ENCODE measurements at places on chromosomes 1 and 21.

GRCh38 chr1:8519167-8519566 lies 201.3 kb downstream of the SLC45A1 start:
- DNase-seq, result no peak

DNA sequence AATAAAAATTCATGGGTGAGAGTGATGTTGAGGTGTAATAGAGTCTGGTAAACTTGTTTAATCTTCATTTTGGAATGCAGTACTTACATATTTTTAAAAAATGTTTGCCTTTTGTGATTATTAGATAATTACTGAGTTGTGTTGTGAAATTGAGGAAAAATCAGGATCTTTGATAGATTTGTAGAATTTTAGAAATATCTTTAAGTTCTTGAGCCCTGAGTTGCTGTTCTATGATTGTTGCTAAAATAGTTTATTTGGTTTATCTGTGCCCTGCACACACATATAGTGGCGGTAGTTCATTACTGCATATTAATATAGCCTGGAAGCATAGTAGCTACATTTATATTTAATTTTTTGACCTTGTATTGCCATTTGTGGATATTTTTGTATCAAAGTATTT lies 1.6 kb downstream of the B3GALT2 start:
- DNase-seq, result no peak

- DNase-seq, result no peak
These were observed 88.4 kb upstream of the COL6A1 start for GRCh38 chr21:45892916-45893739.

DNA sequence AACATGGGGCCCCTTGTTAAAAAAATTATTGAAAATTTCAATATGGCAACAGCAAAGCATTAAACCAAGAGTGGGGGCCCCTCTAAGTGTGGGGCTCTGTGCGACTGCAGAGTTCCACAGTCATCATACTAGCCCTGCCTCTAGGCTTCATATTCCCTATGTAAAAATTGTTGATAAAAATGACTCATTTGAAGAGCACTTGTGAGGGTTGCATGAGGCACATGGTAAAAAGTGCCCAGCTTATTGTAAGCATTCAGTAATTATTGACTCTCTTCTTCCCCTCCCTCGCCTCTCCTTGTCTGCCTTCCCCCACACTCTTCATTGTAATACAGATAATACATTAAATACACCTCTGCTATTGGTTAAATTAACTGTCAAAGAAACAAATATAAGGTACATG lies 86.7 kb upstream of the PTBP2 start:
- DNase-seq, result no peak

- no peak for DNase-seq
These were observed 4.1 kb upstream of the GNPAT start for GRCh38 chr1:231236938-231237337.

- DNase-seq, result no peak
These were observed 14.5 kb downstream of the BRINP2 start for GRCh38 chr1:177185209-177185608.

GRCh38 chr1:165476776-165477175 lies 31.9 kb upstream of the RXRG start:
- DNase-seq, result no peak

GRCh38 chr1:188642704-188643103 lies 1814.0 kb downstream of the PLA2G4A start:
- no peak for DNase-seq

DNA sequence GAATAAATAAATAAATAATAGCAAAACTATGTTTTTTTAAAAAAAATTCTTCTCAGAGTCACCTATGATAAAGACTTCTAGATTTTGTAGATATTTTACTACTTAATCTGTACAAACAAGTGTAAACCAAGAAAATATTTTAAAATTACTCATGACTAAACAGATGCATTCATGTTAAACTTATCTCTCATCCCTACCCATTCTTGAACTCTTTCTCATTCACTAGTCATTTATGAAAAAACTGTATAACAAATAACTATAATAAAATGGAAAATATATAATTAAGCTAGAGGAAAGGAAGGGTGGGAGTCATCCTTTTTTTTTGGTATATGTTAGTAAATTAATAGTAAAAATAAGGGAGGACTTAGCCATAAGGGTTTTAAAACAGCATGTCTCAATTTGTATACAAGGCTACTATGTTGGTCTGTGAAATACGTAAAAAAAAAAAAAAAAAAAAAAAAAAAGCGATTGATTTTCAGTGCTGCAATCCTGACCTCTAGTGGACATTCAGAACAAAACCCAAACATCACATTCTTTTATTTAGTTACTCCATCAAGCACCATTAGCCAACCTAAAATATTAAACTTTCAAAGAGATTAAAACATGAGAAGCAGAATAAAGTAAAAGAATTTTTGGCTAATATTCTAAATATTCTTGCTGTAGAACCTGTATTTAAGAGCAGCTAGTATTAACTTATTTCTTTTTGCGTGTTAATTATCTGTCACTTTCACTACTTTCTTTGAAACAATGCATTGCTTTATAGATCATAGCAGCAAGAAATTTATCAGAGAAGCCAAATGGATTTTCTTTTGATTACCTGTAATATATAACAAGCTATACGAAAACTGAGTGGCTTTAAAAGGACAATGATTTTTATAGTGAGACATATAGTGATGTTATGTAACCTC lies 255.8 kb upstream of the CACYBP start:
- DNase-seq, result peak; percentile 70

DNA sequence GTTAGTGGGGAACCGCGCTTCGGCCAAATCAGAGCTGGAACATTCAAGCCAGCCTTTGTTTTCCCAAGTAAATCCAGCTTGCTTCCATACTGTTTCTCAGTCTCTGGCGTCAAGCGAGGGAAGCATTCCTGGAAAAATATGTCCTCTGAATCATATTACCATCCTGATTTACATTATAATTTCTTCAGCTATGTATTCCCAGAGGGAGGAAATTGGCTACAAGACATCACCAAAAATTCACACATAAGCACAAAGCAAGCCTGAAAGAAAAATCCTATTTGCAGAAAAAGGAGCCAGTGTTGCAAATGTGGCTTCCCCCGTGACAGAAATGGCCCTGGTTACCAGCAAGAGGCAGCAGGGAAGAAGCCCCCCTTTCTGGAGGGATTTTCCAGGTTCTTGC lies 233.3 kb downstream of the KCNJ6 start:
- no peak for DNase-seq

- DNase-seq, result no peak
These were observed 5.1 kb downstream of the ABCG1 start for GRCh38 chr21:42223826-42224575.

DNA sequence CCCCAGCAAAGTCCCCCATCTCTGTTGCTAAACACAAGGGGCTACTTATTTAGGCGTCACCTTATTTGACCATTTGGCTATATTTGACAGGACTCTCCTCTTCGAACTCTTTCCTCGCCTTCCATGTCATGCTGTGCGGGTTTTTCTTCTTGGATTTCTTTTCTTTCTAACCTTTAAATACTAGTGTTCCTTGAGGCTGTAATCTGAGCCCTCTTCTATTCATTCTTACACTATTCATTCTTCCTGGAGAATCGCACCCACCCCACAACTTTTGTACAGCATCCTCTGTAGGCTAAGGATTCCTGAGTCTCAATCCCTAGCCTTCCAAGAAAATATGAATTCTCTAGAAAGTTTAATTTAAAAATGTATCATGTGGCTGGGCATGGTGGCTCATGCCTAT lies 61.7 kb upstream of the C1orf115 start:
- no peak for DNase-seq

GRCh38 chr1:15370781-15371520 lies 38.7 kb upstream of the EFHD2 start:
- DNase-seq, result no peak
